Myocyte (in vitro differentiated cells): ENCODE measurements at places on chromosomes 1 and 21. TPM values are rescaled to one million over a fixed set of nuclear protein-coding genes. Genes with fewer than 3 reads are reported as not detected.

The CREG1 gene
- total RNA-seq: 201 and 310 TPM in 2 replicates

The SRSF11 gene
- total RNA-seq: 98.7 and 102 TPM in 2 replicates

The DNAJC6 gene
- 3.0 and 6.6 TPM in 2 replicates for total RNA-seq

The CDA gene
- total RNA-seq: 0.16 TPM in 1 of 2 replicates, not detected in the other

The HSPA6 gene
- not detected in 2 replicates for total RNA-seq

The CFHR1 gene
- total RNA-seq: 0.21 and 0.73 TPM in 2 replicates

The RPE65 gene
- total RNA-seq: 0.36 and 0.80 TPM in 2 replicates

The SLC25A34 gene
- total RNA-seq: 5.2 and 13.0 TPM in 2 replicates

The TMIGD3 gene
- not detected in 2 replicates for total RNA-seq

The ZNF648 gene
- not detected in 2 replicates for total RNA-seq

The INSRR gene
- total RNA-seq: 0.05 TPM in 1 of 2 replicates, not detected in the other

The WDR26 gene
- total RNA-seq: 60.6 and 64.4 TPM in 2 replicates

The LCE2A gene
- not detected in 2 replicates for total RNA-seq

DNA sequence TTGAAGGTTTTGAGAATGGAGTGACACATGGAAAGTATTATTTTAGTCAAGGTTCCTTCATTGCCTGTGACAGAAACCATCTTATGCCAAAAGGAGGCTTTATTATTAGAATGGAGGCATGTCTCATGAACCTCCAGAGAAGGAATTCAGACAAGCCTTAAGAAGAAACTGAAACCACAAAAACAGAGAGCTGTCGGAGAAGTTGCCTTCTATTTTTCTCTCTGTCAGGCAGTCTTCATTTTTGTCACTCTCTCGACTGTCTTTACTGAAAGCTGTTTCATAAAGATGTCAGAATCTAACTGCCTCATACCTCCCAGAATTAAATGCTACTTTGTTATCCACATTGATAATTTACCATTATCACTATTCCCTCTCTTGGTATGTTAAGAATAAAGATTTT lies 434.7 kb upstream of the ADGRL4 start:
- peak; percentile 25 for DNase-seq

GRCh38 chr1:1210726-1211540 lies 3.0 kb downstream of the TNFRSF4 start:
- no peak for DNase-seq

GRCh38 chr1:209072481-209072880 lies 511.0 kb upstream of the CAMK1G start:
- DNase-seq: no peak

DNA sequence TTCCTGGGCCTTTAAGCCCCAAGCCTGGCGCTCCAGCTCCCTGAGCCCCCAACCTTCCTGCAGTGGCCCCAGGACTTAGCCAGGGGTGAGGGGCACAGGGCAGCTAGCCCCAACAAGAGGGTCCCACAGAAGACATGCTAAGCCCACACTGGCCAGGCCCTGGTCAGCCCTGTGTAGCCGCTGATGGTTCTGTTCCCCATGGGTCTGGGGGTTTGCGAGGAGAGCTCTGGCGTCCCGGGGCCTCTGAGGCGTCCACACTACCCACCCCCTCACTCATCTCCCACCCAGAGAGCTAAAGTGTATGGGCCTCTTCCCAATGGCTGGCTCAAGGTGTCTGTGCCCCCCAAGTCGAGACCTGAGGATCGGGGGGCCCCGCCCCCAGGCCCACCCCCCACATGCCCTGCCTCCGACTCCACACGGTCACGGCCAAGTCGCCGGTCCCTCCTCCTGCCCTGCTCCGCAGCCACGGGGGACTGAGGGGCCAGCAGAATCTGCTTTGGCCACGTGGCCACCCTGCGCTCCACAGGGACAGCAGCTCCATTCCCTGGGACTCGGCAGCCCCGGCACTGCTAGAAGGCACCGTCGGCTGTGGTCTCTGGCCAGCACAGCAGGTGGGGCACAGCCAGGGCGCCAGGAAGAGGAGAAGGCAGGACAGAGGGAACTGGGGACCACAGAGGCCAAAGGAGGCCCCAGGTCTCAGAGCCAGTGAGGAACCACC lies 7.8 kb downstream of the TNFRSF18 start:
- DNase-seq: no peak

DNA sequence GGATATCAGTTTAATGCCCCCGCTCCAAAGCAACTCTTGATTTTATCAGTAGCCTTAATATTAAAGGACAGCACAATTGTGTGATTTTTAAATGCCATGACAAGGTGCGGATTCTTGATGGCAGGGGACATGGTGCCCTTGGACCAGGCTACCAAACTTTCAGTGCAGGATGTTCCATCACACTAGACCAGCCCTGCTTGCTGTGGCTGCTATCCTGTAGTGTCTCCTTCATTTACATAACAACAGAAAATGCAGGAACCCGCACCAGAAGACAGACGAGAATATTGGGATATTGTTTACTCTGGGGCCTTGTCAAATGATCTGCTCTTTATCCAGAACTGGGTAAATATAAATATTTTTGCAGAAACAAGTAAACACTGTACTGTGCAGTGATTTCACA lies 229.3 kb upstream of the PKN2 start:
- no peak for DNase-seq

GRCh38 chr1:9440261-9440660 lies 99.0 kb upstream of the SLC25A33 start:
- no peak for DNase-seq

DNA sequence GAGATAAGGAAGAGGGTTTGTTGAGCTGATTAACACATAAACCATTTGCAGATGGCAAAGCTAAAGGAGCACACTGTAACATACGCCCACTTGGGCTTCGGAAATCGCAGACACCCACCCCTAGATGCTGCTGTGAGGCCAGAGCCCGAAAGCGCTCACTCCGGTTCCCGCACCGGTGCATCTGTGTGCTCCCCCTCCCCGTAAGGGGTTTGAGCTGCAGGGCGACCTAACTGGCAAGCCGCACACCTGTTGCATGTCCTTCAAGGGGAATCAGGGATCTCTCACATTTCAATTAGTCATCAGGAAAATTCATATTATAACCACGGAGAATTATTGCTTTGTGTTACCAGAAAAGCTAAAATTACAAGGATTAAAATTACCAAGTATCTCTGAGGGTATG lies 1.4 kb upstream of the CFH start:
- DNase-seq: peak; percentile 86

DNA sequence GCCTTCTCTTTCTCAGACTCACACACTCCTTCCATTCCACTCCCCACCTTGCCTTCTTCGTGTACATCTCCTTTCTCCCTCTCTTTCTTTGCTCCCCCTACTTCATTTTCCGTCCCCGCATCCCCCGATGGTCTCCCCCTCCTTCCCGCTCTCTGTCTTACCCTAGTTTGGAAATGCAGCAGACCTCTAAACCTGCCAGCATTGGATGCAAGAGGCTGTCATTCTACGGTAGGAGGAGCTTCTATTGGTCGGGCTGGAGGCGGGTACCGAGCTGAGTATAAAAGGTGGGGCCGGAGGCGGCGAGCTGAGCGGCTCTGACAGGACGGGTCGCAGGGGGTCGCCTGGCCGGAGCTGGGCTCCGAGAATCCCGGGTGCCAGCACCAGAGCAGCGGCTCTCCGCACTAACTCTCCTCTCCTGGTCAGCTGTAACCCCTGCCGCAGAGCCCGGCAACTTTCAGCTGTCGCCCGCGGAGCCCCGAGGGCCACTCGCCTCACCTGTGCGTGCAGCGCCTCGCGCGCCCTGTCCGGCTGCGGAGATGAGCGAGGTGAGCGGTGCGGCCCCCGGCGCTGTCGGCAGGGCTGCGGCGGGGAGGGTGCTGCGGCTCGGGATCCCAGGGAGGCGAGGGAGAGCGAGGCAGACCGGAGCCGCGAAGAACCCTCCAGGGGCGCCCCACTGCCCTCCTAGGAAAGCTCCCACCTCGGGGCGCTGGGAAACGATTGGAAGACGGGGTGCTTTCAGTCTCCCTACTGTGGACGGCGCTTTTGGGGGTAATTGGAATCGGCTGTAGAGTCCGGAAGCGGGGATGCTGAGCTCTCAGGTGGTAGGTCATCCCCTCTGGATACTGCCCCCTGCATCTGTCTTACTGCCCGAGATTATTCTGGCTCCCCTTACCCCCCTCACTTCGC lies at the start of gene PCP4L1:
Gene PCP4L1, plus strand, starts transcription at position 307 of the 906 bp plus-strand sequence. Its CDS starts 230 bp downstream, at position 537.
- peak; percentile 46 for DNase-seq

DNA sequence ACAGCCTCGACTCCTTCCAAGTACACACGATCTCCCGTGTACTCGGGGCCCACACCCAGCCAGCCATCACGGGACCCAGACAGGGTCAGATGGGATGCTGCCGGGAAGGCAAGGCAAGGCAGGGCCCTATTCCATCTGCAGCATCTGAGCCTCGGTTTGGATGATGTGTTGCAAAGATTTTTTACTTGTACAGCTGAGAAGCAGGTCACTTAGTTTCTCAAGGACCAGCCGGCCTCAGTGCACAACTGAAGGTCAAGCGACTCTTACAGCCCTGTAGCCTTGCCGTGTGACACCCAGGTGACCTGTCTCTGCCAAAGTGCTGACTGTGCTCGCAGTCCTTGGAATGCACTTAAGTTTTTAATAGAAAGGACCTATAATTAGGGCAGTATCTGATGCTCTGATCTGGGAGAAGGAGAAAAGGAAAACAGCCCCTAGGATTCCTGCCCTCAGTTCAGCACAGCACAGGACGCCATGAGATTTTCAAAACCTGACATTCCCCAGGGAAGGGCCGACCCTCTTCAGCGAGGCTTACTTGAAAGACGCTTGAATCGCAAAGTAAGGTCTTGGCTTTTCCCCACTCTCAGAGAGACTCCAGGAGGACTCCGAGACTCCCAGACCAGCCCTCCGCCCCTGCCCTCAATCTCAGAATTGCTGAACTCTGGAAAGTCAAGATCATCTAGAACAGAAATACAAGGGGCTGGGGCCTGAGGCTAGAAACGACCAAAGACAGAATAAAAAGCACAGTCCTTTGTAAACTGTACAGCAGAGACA lies 1.3 kb downstream of the GPR157 start:
- DNase-seq: no peak

GRCh38 chr1:47367651-47368050 lies 34.1 kb downstream of the CMPK1 start:
- DNase-seq: no peak

DNA sequence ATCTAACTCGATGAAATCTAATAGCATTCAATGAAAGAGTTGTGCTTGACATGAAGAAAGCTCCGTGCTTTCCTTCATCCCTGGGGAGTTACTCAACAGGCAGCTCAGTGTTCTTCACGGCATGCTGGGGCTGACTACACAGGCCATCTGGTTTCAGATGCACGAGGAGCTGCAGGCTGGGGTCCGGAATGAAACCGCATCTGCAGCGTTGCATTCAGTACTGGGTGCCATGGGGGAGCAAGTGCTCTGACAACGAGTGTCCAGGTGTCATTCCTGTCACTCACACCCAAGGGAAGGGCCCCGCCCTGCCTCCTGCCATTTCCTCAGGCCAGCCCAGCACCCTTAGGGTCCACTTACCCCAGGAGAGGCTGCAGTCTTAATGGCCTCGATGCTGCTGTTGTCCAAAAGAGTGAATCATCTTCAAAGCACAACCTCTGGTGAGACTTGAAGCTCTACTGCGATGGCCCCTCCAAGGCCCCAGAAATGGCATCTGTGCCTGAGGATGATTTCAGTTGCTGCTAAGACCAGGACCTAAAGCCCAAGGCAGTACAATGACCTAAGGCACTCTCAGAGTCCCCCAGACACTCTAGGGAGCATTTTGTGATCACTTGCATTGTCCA lies 61.4 kb downstream of the STUM start:
- no peak for DNase-seq

- no peak for DNase-seq
Observed at GRCh38 chr1:190098107-190098506, 379.6 kb downstream of the BRINP3 start.

DNA sequence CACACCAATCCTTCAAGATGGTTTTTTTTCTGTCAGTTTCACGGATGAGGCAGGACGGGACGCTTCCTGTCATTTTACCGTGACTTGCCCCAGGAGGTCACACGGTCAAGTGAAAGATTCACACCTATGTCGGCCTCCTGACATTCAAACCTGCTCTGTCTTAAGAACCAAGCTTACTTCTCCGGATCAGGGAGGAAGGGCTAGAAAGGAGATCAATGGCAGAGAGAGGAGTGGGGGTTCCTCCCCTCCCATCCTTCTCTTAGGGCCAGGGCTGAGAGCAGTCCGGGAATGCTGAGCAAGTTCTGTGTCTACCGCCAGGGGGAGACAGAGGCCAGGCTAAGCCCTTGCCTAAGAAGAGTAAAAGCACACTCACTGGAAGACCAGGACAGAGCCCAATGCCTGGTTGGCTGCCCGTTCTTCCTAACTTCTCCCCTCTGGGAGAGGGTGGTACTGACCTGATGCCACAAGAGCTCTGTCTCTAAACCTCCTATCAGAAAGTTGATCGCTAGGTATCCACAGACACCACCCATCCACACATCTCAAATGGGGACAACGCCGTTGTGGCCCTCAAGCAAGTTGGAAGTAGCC lies 1.1 kb upstream of the PPM1J start:
- peak; percentile 93 for DNase-seq

DNA sequence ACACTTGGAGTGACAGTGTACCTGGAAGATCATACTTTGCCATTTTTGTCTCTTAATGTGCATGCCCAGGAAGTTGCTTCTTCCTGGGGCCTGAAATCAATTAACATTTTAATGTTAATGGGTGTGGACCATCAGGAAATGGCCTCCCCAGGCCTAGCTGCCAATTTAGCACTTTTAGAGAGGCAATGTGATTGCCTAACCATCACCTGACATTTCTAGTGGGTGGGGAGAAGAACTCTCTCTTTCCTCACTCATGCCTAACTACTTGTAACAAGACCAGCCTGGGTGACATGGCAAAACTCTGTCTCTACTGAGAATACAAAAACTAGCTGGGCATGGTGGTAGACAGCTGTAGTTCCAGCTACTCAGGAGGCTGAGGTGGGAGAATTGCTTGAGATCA lies 549.0 kb upstream of the RGS18 start:
- no peak for DNase-seq

- DNase-seq: no peak
Observed at GRCh38 chr1:232476538-232476950, 153.4 kb downstream of the SIPA1L2 start.

GRCh38 chr1:217881131-217881543 lies 250.0 kb downstream of the SPATA17 start:
- no peak for DNase-seq

DNA sequence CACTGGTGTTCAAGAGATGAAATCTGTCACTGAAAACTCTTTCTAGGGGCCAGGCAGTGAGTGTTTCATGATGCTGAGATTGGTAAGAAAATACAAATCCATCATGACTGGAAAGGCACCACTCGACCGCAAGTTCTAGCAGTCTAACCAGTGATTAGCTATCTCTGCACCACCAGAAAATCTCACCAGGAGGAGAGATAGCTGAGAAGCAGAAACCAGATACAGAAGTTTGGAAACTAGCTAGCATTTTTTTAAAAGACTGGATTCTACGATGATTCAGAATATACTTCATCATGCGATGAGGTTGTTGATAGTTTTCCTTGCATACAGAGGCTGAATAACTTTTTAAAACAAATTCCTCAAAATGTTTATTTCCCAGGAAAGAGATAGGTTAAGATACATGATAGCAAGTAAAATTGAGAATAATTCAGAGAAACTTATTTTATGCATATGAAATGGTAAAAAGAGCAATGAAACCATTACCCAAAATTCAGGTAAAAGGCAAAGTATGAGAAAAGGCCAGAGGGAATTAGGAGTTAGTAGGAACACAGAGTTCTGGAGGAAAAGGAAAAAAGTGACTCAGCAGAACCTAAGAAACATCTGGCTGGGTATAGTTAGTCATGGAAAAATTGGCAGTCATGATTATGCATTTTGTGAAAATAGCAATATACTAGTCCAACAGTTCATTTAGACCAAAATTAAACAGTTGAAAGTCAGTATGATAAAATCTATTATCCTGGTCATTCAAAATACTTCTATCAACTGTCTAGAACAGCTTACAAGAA lies 3.3 kb upstream of the F3 start:
- peak; percentile 50 for DNase-seq
